Activated CD4-positive, alpha-beta T cell treated with anti-CD3 and anti-CD28 coated beads, Interleukin-2, Interleukin-4, amounts not matched to agents 100 ng/mL and 50 ng/mL, durations not matched to agents 16 hours and 8 hours (primary cell): ENCODE measurements at places on chromosomes 4 and X.
A peak's percentile ranks its signal among the peaks of the same experiment; 100 is the strongest.

GRCh38 chr4:37978248-37978924 is 18.2 kb downstream of the PTTG2 start:
- DNase-seq: peak; percentile 36

- peak; percentile 28 for DNase-seq
Observed at GRCh38 chrX:386239-386767, 404 bp downstream of the PPP2R3B start.

DNA sequence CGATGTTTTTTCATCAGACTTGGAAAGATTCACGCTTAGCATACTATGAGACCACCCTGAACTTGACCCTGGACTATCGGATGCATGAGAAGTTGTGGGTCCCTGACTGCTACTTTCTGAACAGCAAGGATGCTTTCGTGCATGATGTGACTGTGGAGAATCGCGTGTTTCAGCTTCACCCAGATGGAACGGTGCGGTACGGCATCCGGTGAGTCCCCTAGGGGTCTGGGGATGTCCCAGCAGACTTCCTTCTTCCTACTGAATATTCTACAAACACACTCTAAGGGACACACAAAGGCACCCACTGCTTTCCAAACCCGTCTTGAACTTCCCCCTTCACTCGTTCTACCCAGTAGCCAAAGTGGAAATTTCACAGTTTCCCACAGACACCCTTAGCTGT is 9.3 kb downstream of the GABRQ start:
- no peak for DNase-seq

DNA sequence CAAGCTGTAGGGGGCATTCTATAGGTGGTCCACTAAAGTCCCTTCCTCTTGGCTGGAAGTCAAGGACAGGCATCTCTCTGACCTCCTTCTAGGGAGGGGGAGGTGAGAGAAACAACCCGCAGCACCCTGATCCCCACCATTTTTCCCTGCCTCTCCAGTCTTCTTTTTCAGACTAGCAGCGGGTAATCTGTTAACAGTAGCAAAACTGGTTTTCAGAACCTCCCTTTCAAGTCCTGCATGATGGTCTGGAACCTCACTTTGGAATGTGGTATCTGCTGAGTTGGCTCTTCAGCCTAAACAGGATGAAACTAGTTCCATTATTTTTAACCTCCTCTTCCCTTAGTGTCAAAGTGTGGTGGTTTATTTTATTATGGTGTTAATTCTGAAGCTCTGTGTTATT is 196.0 kb downstream of the NWD2 start:
- no peak for DNase-seq

DNA sequence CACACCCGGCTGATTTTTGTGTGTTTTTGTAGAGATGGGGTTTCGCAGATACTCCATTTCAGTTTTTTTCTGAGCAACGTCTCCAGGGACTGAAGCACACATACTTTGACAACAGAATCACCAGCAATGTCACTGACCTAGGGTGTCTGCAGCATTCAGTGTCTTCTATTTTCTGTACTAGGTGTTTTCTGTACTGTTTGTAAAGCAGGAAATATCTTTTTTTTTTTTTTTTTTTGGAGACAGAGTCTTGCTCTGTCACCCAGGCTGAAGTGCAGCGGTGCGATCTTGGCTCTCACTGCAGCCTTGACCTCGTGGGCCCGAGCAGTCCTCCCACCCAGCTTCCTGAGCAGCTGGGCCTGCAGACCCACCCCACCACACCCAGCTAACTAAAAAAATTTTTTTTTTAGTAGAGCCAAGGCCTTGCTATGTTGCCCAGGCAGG is 8.9 kb downstream of the ADD1 start:
- DNase-seq: no peak

- DNase-seq: no peak
Observed at GRCh38 chr4:186839122-186840037, 115.7 kb upstream of the FAT1 start.

GRCh38 chrX:30313322-30313721 is 4.1 kb upstream of the NR0B1 start:
- DNase-seq: no peak

DNA sequence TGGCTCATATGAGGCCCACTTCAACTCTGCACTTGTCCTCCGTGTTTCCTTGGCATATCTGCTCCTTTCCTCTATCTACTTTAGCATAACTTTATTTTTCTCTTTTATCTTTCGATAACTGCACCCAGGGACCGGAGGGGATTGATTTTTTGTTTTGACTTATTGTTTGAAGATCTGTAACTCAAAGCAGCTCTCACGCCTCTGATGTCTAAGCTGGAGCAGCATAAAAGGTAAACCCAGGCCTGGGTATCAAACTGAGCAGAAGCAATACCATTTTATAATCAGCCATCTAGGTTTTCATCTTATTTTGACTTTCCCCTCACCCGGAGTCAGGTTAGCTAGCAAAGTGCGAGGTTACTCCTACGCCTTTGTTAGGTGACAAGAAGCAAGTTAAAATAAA is 28.4 kb downstream of the LEF1 start:
- DNase-seq: no peak

GRCh38 chr4:116882503-116882902 is 202.9 kb downstream of the TRAM1L1 start:
- no peak for DNase-seq

DNA sequence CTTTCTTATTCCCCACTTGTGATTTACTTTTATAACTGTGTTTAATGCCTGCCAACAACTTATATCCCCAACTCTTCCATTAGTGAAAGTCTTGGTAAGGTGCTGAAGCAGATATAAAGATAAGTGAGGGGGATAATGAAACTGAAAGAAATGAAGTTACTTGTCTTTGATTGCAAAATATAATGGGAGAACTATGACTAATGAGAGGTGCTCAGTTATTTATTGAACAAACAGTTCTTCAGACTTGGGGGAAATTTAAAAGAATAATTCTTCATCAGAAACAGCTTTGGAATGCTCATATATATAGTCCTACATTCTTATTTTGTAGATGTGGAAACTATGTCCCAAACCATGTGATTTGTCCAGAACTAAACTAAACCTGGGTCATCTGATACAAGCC is 213.5 kb downstream of the TEX13A start:
- no peak for DNase-seq

DNA sequence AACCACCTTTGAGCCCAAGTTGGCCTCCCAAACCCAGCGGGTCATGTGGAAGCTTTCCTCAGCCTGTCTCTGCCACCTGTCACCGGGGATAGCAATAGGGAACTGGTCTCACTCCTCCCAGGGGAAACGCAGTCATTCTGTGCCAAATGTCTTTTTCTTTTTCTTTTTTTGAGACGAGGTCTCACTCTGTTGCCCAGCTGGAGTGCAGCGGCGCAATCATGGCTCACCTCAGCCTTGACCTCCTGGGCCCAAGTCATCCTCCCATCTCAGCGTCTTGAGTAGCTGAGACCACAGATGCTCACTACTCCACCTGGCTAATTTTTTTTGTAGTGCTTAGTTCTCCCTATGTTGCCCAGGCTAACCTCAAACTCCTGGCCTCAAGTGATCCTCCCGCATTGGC is 40.3 kb downstream of the MED28 start:
- DNase-seq: no peak

- DNase-seq: no peak
Observed at GRCh38 chr4:151094290-151094751, 5.1 kb upstream of the RPS3A start.

DNA sequence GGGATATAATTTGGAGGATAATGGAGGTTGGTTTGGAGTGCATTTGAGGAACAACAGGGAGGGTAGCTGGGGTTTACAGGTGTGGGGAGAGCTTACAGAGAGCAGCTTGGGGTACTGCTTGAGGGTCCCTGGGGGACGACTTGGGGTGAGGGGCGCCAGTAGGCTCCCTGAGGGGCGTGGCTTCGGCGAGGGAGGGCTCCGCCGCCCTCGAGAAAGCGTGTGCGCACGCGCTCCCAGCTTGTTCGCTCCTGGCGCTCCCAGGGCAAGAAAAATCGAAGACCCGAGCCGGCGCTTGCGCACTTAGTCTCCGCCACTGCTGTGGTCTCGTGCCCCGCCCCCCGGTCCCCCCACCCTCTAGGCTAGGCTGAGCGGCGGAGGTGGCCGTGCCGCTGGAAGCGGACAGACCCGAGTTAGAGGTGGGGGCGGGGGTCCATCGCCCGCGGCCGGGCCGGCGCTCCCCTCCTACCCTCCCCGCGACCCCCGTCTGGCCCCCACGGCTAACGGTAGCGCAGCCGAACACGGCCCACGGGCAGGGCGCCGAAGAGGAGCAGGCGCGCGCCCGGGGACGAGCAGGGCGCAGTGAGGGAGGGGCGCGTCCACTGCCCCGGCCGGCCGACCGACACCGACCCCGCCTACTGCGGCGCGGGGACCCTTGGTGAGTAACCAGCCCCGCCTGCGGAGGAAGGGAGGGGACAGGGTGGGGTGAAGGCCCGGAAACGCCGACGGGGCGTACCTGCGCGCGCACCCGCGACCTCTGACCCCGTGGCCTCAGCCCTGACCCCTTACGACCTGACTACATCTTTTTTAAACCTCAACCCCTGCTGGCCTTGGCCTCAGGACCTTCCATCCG is 5.4 kb upstream of the CCDC120 start:
- peak; percentile 57 for DNase-seq

- DNase-seq: peak; percentile 56
Observed at GRCh38 chrX:14095702-14096101, 66.0 kb upstream of the GEMIN8 start.

DNA sequence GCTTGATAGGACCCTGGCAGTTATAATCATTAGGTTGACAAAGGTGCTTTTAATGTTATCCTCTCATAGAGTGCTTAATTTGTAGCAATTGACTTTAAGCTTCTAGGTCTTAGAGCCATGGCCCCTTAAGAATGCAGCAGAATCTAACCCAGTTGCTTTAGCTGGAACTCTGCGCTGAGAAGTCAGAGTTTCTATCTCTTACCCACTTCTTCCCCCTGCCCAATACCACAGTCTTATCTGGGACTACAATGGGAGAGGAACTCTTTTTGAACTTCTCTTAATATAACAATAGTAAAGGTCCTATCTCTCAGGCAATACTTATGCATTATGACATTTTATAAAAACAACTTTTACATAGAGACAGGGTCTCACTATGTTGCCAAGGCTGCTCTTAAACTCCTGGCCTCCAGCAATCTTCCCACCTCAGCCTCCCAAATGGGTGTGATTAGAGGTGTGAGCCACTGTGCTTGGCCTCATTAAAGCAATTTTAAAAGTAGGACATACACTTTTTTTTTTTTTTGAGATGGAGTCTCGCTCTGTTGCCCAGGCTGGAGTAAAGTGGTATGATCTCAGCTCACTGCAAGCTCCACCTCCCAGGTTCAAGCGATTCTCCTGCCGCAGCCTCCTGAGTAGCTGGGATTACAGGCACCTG is 1.8 kb downstream of the TLR10 start:
- DNase-seq: no peak

DNA sequence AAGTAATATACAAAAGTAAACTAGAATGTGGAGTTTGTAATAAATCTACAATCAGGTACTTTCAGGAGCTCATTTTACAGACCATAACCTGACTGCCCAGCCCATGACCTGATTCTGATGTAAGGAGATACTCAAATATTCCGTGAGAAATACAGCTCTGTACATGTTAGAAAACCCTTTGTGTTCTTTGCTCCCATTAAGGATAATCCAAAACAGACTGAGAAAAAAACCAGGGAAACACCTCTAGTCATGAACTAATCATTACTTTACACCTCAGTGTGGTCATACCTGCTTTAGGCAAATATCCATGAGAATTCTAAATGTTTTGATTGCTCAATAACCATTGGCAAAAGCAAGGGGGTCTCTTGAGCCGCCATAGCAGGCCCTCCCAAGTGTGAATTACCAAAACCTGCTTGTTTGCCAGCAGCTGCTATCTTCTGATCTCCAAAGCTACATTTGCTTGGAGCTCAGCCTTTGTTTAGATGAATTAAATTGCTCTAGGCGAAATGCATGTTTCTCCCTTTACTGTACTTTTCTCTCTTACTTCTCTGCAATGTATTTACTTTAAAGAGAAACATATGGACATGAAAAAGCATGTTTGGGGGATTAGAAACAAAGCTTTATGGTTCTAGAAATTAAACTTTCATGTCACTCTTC is 79.1 kb downstream of the ANKRD50 start:
- DNase-seq: no peak

- DNase-seq: no peak
Observed at GRCh38 chrX:133516686-133517085, 101.4 kb upstream of the GPC4 start.

- no peak for DNase-seq
Observed at GRCh38 chr4:6701371-6701770, 7.7 kb downstream of the S100P start.

DNA sequence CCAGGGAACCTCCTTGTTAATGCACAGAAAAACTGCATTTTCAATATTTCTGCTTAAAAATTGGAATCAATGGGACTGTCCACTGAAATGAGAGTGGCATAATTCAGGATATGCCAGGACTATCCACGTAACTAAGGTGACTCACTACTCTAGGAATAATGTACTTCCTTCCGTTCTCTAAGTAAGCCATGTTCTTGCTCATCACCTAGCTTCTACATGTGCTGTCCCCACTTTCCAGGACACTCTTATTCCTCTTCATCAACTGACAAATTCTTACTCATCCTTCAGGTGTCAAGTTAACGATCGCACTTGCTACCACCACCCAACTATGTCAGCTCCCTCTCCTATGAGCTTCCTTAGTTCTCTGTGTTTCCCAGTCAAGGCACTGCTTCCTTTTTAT is 342.8 kb upstream of the F9 start:
- no peak for DNase-seq

DNA sequence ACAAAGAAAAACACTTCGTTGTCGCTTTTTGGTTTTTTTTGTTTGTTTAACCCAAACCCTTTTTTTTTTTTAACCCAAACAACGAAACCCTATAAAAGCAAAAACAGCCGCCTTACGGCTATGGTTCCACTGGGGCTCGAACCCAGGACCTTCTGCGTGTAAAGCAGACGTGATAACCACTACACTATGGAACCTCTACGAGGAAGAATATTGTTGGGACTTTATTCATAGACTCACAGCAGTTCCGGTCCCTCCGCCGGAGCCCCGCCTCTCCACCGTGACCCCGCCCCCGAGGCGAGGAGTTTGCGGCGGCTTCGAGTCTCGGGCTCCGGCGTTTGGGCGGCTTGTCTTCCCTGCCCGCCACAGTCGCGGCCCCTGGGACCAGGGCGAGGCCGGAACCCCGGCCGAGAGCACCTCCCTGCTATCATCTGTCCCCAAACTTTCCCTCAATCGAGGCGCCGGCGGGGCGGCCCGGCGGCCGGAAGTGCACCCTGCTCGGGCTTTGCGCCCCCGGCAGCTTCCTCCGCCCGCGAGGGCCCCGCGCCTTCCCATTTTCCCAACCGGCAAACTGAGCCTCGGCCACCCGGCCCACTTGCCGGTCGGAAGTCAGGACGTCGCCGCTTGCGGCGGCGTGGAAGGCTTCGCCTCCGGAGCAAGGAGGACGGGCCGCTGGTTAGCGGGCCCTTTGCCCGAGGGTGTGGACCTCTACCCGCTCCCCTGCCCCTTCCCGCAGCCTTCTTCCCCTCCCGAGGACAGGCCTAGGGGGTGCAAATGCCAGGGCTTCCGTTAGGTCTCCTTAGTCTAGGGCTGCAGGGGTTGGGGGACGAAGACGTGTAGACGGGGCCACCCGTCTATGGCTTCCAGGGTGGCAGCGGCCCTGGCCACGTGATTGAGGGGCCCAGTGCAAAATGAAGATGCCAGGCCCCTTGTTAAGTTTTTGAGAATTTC is 3.2 kb upstream of the RS1 start:
- DNase-seq: peak; percentile 84

- no peak for DNase-seq
Observed at GRCh38 chr4:17335371-17335770, 176.5 kb downstream of the QDPR start.

- DNase-seq: no peak
Observed at GRCh38 chr4:2274320-2275043, 12.6 kb upstream of the MXD4 start.

GRCh38 chrX:9467146-9467545 is 2.3 kb downstream of the TBL1X start:
- no peak for DNase-seq
